Stimulated activated CD4-positive, alpha-beta T cell treated with anti-CD3 and anti-CD28 coated beads, Interleukin-12 subunit alpha, Interleukin-12 subunit beta, amount 100 ng/mL, for 48 hours (primary cell): ENCODE measurements at places on chromosomes 6 and 20.

DNA sequence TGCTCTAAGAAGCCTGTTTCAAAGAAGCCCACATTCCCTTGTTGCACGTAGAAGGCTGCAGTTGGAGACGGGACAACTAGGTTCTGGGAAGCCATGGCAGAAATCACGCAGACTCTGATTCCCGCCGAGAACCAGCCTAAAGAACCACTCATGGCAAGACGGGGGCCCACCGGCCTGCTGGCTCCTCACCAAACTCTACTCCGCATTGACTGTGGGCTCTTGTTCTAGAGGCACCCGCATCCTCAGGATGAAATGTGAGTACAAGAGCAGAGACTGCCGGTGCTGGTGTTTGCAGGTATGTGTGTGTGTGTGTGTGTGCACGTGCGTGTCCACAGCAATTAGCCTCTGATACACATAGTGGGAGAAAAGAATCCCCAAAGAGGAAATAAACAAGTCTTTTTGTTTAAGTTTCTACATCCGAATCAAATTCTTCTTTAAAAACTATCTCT, 42.3 kb upstream of the NR2E1 start:
- no peak for DNase-seq

- DNase-seq = no peak
Measured at GRCh38 chr6:144840619-144841018, 555.5 kb downstream of the UTRN start.

DNA sequence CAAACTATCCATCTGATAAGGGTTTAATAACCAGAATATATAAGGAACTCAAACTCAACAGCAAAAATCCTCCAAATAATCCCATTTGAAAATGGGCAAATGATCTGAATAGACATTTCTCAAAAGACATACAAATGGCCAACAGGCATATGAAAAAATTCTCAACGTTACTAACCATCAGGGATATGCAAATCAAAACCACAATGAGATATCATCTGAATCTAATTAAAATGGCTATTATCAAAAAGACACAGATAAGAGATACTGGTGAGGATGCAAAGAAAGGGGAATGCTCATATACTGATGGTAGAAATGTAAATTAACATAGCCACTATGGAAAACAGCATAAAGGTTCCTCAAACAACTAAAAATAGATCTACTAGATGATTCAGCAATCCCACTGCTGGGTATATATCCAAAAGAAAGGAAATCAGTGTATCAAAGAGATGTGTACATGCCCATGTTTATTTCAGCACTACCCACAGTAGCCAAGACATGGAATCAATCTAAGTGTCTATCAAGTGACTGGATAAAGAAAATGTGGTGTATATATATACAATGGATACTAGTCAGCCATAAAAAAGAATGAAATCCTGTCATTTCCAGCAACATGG, 6.1 kb upstream of the BRD2 start:
- DNase-seq = no peak

DNA sequence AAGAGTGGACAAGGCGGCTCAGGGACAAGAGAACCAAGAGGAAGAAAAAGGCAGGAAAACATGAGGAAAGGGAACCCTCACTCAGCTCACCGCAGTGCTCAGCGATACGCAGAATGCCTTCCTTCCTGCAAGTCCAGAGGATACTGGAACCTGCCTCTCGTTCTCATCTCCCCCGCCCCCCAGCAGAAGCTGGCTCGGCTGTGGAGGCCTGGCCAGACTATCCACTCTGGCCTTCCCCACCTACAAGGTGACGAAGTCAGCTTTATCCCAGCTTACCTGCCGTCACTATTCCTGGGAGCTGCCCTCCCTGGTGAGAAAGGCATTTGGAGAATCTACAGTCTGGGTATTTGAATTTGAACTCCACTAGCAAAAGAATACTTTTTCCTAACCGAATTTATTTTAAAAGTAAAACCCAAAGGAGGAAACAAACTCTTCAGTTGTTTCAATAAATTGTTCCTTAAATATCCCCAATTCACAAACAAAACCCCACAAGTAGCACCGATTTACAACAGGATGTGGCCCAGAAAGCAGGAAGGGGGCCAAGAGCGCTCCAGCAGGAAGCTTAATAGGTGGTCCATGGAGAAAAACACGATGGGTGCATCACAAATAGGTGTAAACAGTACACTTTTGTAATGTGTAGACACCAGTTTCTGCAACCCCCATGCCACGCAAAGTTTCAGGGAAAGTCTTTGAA, 2.1 kb upstream of the DIDO1 start:
- DNase-seq = no peak

DNA sequence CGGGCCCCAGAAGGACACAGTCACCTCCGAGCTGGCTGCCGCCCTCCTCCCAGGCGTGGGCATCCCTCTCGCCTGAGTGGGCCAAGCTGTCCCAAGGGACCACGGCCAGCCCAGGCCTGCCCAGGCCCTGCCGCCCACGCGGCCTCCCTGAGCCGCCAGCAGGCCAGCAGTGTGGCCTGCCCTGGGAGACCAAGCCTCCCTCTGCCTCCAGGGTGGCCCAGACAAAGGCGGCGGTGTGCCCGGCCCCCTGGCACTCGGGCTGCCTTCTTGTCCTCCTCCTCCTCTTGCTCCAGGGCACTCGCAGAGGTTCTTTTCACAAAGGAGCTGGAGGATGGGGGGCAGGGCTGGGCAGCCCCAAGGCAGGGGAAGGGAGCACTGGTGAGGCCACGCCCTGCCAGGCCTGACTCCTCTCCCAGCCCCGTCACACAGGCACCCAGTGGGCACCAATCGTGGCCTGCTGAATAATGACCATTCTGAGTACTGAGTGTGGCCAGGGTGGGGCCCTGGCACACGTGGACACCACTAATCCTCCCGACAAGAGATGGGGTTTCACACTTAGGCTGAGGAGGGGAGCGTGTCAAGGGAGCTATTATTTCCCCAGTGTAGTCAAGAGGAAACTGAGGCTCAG, 25.3 kb downstream of the NOL4L start:
- no peak for DNase-seq

DNA sequence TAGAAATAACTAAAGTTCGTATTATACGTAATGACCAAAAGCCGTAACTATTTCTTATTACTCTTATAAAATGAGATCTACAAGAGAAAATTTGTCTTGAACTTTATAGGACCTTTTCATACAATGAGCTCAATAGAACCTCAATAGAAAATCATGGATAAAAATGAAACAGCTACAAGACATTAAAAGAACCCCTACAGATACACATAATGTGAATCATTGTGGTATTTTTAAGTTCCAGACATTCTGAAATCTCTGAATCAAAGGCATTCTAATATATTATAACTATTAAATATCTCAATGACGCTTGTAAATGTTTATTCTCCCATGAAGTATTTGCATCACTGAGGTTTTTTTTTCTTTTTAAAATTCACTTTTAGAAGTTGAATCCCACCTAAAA, 22.2 kb upstream of the POU3F2 start:
- no peak for DNase-seq

- DNase-seq = no peak
Measured at GRCh38 chr20:8647961-8648441, 420.9 kb upstream of the PLCB4 start.

DNA sequence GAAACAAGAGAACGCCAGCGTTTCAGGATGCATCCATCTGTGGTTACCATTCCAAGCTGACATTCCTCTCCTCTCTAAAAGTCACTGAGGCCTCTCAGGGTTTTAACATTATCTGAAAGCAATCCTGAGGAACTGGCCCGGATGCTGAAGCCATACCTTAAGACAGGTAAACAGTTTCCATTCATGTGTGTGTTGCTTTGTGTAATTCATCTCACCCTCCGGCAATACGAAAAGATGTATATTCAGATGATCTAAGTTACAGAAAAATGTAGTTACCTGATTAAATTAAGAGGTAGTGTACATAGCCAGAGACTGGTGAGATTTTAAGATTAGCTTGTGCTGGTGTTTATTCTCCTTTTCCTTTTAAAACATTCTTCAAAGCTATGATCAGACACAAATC, 68.4 kb upstream of the BACH2 start:
- no peak for DNase-seq

- DNase-seq = no peak
Measured at GRCh38 chr6:135280375-135281136, 99.4 kb downstream of the MYB start.

DNA sequence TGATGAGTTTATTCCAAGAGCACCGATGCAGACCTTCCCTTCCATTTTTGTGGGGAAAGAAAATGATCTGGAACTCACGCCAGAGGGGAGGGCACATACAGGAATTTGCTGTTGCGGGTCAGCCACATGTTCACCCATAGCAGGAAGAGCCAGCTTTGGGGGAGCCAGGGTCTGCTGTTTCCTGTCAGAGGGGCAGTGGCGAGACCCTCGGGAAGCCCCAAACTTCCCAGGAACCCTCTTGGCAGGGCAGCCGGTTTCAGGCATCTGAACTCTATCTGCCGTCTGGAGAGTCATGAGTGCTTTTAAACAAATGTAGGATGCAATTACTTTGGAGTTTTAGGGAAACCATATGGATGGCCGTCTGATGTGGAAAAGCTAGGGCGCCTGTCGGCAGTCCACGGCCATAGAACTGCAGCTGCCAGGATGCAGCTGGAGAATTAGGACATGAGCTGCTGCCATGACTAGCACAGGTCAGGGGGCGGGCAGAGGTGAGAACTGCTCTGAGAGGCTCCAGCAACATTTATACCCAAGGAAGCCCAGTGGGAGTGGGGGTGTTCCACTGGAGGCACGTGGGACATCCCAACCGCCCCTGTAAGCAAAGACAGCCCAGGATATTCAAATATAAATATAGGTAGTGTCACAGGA, 14.8 kb upstream of the SERPINB9 start:
- DNase-seq = no peak

GRCh38 chr20:63594043-63594561, 20.1 kb upstream of the HELZ2 start:
- DNase-seq = no peak

- DNase-seq = no peak
Measured at GRCh38 chr6:137724018-137724403, 143.0 kb upstream of the TNFAIP3 start.

- DNase-seq = no peak
Measured at GRCh38 chr6:122068291-122068769, 331.1 kb upstream of the HSF2 start.

DNA sequence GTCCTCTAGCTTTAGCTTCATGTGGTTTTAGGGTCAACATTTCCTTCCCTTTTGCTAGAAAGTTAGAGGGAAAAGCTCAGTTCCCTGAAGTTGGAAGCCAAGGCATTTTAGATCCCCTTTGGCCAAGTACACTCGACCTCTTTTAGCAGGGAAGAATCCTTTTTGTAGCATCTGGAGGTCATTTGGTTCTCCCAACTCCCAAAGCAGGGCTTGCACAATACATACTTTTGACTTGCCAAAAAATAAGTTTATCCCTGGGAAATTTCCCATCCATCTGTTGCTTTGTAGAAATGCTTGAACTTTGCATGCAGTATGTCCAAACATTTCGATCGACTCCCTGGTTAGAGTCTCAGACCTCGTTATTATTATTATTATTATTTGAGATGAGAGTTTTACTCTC, 4.6 kb upstream of the EDEM2 start:
- DNase-seq = no peak

DNA sequence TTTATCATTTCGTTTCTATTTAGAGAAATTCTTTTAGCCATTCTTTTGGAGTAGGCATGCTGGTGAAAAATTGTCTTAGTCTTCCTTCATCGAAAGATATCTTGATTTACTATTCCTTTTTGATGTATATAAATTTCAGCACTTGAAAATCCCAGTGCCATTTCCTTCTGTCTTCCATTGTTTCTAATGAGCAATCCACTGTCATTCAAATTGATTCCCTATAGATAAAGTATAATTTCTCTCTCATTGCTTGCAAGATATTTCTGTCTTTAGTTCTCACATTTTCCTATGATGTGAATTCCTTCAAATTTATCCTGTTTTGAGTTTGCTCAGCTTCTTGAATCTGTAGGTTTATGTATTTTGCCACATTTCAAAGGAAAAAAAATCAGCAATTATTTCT, 251.1 kb upstream of the CHD6 start:
- DNase-seq = no peak

DNA sequence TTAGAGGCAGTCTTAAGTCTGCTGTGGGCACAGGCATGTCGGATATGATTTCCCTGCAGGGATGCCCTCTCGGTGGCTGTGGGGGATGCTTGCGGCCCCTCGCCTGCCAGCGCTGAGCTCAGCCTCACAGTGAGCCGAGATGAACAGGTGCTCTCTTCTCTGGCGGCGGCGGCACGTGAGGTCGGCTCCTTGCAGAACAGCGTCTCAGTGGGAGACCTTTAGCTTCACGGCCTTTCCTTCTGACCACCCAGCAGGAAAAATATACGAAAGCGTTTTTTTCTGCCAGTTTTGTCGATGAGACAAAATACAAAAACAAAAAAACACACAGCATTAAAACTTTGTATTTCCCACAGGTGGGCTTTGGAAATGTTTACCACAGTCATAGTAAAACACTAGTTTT, 23.6 kb downstream of the FOXA2 start:
- DNase-seq = no peak

DNA sequence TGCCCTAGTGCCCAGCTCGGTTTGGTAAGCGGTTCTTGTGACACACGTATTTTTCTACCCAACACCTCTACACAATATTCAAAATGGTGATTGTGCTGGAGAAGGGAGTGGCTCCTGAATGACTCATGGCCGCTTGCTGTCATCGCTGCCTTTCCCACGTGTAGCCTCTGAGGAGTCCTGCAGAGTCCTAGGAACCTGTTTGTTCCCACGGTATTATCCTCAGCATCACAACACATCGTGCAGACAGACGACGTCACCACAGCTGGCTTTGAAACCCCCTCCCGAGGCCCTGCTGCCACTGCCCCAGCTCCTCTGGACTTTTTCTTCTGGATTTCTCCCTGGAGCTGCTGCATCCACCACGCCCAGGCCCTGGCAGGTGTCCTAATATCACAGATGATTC, 353.5 kb downstream of the SMOC2 start:
- no peak for DNase-seq

DNA sequence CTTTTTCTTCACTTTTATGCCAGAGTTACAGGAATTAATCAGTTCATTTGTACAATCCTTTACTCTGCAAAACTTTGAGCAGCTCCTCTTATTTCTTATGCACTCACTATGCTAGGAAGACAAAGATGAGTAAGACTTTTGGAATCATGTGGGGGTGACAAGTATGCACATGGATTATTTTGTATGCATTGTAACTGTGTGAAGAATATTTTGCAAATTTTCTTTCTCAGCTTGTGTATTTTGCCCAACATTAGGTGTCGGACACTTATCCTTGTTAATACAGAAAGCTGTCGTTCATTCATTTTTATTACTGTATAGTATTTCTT, 88.6 kb downstream of the PPP1R14C start:
- no peak for DNase-seq

- no peak for DNase-seq
Measured at GRCh38 chr20:34061695-34062094, 50.3 kb downstream of the EIF2S2 start.

DNA sequence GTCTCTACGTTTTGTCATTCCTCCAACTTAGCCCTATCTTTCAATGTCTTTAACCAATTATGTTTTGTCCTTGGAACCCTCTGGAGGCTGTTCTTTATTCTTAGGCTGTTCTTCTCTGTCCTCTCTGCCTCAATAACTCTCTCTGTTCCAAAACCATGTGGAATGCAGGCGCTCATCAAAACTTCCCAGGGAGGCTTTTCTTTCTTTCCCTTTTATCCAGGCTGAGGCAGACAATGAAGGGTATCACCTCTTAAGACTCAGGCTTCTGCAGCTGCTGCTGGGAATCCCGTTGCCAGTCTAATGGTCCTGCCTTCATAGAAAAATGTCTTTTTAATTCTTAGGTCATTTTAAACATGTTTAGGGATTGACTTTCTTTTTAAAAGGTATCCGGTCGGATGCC, 544.7 kb downstream of the CDH26 start:
- DNase-seq = no peak

GRCh38 chr6:34836008-34836407, 44.1 kb downstream of the BLTP3A start:
- no peak for DNase-seq

GRCh38 chr20:55094353-55094861, 619.0 kb downstream of the DOK5 start:
- DNase-seq = no peak
